Left kidney (tissue), 8 donors: ENCODE measurements at places on chromosomes 5 and 9. TPM values are rescaled to one million over a fixed set of nuclear protein-coding genes. Genes with fewer than 3 reads are reported as not detected.

The POLR3G gene
- polyA plus RNA-seq: 4.9 TPM

GRCh38 chr5:82812575-82812974 lies 264.6 kb downstream of the TMEM167A start:
- no peak for DNase-seq

DNA sequence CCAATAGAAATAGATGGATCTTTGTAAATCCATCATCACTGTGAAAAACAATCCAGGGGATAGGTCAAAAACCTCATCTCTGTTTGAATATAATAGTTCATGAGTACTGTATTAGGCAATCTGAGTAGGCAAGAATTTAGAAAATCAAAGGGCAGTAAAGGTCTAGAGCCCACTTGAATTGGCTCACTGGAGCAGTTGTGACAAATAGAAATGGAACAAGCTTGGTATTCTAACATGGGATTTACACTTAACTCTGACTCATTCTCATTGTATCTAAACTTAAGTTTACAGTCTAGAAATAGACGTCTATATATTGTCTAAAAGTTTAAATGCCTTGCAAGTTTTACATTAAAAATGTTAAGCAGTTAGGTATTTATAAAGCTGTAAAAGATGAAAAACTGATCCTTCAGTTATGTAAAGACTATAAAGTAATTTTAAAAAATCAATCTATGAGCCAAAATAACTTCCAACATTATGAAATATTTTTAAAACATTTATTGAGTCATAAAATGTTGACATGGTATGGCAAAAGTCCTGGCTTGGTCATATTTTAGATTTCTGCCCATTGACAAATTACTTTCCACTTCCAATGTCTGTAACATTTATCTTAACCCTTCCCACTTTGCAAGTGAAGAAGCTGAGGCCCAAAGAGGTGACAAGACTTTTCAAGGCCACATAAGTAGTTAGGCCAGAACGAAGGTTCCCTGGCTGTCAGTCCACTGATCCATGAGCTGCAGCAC lies 203.7 kb upstream of the NREP start:
- no peak for DNase-seq

The STK32A gene
- polyA plus RNA-seq: 23.9 TPM

The FRRS1L gene
- 2.3 TPM for polyA plus RNA-seq

DNA sequence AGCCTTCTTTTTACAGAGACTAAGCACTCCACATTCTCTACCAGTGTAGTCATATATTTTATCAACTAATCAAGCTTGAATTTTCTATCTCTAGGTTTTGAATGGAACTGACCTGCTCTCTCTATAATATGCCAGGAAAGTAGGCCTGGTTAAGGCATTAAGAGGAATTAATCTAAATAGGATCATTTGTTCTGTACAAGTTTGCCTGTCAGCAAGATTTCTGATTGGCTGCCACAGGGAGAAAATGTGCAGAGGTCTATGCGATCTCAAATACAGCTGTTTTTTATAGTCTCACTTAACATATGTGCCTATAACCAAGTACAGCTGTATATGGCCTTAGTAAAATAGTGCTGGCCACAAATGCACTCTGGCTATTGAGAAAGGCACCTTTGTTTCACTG lies 418.8 kb downstream of the KDM4C start:
- DNase-seq: no peak

DNA sequence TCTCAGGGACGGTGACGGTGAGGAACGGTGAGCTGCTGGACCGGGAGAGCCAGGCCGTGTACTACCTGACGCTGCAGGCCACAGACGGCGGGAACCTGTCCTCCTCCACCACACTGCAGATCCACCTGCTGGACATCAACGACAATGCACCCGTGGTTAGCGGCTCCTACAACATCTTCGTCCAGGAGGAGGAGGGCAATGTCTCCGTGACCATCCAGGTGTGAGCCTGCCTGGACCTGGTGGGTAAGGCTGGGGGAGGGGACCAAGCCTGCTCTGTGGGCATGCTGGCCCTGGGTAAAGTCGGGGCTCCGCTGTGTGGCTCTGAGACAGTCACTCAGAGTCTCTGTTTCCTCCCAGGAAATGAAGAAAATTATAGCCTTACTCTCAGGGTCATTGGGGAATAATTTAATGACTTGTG lies 29.3 kb downstream of the CDHR2 start:
- peak; percentile 62 for DNase-seq

The SPATA31D4 gene
- not detected for polyA plus RNA-seq

DNA sequence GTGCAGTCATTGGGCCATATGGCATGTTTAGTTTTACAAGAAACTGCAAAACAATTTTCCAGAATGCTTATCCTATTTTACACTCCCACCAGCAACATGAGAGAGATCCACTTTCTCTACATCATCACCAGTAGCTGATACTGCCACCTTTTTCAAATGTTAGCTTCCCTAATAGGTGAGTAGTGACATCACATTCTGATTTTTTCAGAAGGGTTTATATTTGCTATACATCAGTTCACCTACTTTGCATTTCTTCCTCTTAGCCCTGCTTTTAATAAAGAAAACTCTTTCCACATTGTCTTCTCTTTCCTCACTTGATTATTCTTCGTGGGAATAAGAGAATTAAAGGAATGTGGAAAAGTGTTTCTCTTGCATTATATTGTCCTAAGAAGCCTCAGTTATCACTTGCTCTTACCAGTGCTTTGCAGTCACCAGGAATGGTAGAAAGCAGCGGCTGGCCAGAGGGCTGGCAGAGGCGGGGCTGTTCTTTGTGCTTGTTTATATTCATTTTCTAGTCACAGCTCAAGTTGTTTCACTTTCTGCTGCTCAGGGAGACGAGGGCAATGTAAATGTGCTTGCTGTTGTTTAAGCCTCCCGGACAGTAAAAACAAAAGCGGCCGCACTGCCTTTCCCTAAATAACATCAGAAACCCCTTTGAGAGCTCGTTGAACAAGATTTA lies 164.8 kb downstream of the HSD17B3 start:
- no peak for DNase-seq

The OBP2B gene
- polyA plus RNA-seq: not detected

GRCh38 chr9:108434502-108434901 lies 421.3 kb downstream of the ACTL7B start:
- DNase-seq: no peak

DNA sequence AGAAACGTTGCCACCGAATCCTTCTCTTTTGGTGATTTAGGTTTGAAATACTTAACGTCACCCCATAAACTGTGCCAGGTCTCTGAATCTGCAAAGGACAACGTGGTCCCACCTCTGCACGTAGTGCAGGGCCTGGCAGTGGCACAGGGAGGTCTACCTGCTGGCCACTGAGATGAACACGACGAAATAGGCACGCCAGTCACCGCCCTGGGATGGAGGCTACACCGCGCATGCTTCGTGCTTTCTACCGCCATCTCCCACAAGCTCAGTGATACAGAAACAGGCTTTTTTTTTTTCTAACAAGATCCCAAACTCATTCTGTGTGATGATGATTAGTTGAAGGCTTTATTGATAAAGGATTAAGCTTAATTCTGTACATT lies 140.0 kb upstream of the RAPGEF1 start:
- DNase-seq: no peak

GRCh38 chr9:23962101-23962500 lies 136.1 kb upstream of the ELAVL2 start:
- DNase-seq: no peak

GRCh38 chr9:4506490-4506889 lies 16.2 kb downstream of the SLC1A1 start:
- DNase-seq: no peak

DNA sequence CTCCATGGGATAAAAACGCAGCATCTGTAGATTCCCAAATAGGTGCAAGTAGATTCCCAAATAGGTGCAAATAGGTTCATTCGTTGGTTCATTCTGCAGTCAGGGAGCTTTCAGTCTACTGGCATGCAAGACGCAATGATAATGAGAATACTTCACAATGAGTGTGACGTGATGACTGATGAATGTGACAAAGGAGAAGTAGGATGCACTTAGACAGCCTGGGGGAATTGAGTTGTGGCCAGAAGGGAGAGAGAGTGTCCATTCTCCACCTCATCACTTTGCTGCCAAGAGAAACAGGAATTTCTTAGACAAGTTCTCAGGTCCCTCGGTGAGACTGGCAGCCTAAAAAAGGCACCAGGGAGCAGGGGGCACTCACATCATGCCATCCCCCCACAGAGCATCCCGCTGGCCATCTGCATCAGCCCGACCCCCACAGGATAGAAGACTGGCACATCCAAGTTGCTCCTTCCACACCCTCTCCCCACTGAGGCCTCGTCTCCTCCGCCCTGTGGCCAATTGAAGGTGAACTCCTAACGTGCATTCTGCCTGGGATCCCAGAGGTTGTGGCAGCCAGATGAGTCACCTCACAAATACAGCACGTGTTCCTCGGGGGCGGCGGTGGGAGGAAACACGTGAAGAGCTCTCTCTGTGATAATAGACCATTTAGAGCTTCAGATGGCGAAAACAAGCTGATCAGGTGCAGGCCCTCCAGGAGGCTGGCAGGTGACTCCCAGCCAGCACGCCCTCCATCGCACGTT lies 19.9 kb upstream of the KCNIP1 start:
- DNase-seq: no peak

DNA sequence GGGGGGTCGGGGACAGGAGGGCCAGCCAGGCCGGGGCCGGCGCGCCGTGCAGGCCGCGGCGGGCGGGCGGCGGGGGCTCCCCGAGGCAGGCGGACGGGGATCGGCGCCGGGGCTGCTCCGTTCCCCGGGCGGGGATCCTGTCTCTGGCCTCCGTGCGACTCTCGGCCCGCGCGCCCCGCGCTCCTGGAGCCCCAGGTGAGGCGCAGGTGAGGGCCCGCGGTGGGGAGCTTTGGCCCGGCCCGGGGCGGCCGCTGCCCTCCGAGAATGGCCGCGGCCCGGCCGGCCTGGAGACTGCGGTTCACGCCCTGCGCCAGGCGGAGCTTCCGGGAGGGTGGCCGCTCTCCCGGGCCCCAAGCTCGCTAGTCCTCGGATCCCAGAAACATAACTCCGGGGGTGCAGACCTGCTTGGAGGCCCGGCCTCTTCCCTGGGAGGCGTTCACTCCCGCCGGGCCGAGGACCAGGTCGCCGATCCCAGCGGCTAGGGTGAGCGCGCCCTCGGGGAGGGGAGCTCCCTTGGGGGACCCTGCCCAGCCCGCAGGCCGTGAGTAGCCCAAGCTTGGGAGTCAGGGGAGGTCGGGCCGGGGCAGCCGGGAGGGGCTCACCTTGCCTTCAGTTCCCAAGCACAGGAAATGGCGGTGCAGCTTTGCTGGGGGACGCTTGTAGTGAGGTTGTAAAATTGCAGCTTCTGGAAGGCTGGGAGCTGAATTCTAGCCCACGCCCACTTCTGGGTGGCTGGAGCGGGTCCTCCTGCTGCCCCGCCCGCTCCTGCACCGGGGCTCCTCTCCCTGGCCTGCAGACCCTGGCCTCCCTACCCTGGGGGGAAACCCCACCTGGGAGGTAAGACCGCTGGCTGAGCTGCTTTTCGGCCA lies 723 bp downstream of the PPP1R26 start:
- DNase-seq: peak; percentile 45

The NIPAL4 gene
- 0.58 TPM for polyA plus RNA-seq

DNA sequence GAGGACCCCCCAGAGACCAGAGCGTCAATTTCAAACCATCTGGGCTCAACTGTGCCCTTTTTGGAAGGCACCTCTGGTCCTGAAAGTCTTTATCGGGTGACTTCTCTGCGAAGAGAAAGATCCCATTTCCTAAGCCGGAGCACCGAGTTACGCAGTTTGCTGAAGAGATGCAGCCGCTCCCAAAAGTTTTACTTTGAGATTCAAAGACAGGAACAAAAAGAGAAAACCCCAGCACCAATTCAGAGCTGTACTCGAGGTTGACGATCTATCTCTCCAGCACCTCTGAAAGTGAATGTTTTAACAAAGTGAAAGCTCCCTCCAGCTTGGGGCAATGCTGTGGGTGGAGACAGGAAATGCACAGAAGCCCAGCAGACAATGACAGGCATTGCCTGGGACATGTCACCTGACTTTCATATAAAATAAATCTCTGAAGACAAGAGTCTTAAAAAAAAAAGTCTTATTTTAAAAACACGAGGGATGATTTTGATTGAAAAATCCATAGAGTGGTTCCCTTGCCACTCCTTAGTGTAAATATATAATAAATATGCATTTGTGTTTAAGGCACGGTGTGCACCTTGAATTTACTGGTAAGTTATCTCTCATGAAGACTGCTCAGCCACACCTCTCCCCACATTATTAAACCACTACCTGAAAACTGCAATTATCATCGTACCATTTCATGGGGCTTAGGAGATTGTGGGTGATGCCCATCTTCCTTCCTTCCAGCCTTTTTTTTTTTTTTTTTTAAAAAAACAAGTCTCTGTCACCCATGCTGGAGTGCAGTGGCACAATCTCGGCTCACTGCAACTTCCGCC lies 79.9 kb downstream of the FNBP1 start:
- no peak for DNase-seq

The CCNI2 gene
- polyA plus RNA-seq: 4.2 TPM

DNA sequence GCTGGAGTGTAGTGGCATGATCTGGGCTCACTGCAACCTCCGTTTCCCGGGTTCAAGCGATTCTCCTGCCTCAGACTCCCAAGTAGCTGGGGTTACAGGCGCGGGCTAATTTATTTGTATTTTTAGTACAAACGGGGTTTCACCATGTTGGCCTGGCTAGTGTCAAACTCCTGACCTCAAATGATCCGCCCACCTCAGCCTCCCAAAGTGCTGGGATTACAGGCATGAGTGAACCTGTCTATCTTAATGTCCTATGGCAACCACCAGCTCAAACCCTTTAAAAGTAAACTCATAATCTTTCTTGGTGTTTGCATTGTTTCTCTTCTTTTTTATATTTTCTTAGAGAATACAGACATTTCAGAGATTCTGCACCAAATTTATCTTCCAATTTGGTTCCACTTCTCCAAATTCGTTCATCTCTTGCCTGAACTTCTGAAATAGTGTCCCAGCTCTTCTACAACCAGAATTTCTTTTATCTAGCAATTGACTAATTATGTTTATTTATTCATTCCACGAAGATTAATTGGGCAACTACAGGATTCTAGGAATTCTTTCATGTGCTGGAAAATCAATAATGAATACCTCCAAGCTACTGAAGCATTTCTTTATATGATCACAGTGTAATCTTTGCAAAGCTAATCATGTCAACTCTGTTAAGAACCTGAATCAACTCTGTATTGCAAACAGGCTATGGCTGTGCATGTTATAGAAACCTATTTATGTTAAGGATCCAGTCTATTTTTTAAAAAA lies 60.0 kb upstream of the TYRP1 start:
- DNase-seq: no peak

- DNase-seq: no peak
These were observed 59.9 kb downstream of the SLC1A3 start for GRCh38 chr5:36666274-36666673.

The ADAMTS13 gene
- polyA plus RNA-seq: 10.9 TPM

The PCDHGA4 gene
- 2.6 TPM for polyA plus RNA-seq

The KIF4B gene
- polyA plus RNA-seq: 0.28 TPM
